AG08395 (cell line): ENCODE measurements at places on chromosomes 4 and X.

DNA sequence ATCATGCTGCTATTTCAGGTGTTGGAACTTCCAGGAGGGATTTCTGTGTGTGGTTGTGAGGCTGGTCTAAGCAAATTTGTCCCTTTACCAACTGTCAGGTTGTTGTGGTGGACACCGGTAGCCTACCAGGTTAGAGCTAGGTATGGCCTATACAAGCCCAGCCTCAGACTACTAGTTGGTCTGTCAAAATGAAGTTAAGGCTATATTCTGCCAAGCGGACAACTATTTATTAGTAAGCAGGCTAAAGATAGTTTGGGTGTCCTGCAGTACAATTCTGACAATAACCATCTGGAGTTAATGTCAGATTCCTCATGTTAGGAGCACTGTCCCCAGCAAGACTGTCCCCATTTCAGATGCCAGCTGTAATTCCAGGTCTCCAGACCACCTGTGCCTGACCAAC is 13.9 kb upstream of the ENPP6 start:
- no peak for DNase-seq

DNA sequence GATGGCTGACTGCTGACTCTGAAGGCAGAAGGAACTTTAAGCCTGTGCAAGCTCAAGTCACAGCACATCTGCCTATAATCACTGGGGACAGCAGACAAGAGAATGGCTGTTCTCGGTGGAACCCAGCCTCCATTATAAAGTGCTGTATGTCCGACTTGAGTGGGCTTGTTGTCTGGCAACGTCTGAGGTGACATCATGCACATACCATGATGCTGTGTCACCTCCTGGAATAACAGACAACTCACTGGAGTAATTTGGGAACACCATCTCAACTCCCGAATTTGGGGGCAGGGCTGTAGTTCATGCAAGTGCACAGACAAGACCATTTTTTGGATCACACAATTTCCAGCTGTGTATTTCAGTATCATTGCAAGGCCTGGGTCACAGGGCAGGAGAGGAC is 59.8 kb upstream of the GPM6B start:
- peak; percentile 33 for DNase-seq

GRCh38 chr4:166482758-166483157 is 609.7 kb downstream of the TLL1 start:
- DNase-seq: no peak

DNA sequence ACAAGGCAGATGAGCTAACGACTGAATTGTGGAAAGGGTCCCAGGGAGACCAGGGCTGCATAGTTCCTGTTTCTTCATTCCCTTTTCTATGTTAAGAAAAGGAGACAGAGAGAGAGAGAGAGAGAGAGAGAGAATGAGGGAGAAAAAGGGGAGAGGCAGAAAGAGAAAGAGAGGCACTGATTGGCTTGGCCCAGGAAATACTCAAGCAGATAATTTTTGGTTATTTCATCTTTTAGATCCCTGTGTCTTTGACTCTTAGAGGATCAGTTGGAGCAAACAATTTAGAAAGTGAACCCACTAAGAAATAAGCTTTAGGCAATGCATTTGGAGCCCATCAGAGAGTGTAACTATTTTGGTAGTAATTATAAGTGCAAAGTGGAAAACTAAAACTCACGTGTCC is 103.4 kb downstream of the CEP44 start:
- no peak for DNase-seq

DNA sequence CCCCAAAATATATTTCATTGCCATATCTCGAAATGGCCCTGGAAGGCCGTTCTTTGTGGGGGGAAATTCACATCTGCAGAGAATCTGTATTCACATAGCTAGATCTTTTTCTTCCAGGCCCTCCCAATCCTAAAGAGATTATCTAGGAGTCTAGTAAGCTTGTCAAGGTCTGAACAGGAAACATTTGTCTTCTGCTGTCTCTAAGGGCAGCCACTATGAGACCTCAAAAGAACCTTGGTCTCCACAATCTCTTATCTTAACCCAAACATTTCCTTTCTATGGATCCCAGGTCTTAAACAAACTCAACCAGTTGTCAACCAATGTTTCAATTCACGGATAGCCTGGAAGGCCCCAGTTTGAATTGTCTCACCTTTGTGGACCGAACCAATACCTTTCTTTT is 45.0 kb downstream of the CRLF2 start:
- DNase-seq: no peak

- DNase-seq: no peak
Measured at GRCh38 chr4:14379183-14379582, 623.1 kb upstream of the CPEB2 start.

DNA sequence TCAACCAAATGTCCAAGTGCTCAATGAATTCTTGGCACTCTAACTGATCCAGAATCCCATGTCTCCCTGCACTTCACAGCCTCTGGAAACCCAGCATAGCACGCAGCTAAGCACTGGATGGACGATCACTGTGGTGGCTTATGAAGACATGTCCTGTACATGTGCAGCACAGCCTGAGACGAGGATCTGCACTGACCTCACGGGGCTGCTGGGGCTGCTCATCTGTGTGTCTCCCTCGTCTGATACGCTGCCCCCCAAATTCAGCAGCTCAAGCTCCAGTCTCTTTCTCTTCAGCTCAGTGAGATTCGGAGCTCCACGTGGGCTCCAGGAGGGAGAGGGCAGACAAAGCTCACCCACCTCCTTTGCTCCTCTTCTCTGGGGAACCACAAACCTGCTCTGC is 126.9 kb downstream of the CPZ start:
- DNase-seq: no peak

GRCh38 chr4:122313006-122313646 is 65.7 kb upstream of the ADAD1 start:
- no peak for DNase-seq

- DNase-seq: no peak
Measured at GRCh38 chrX:148381603-148382002, 118.8 kb upstream of the AFF2 start.

DNA sequence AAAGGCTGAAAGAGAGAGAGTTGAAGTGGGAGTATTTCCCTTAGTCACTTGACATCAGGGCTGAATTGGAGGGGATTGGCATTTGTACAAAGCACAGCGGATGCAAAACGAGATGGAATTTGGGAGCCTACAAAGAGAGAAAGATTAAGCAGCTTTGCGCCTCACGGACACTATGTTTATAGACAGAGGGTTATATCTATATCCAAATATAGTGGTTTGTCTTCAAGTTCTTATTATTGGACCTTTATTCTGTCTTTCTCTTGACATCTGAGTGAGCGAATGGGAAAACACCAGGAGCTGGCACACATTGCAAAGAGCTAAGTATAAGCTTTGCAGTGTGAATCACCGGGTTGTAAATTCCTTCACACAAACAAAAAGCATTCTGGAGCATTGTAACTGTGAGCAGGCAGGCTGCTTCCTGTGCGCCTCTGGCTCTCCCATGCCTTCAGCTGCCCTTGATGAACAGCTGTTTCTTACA is 500.2 kb downstream of the STIM2 start:
- DNase-seq: peak; percentile 54

GRCh38 chr4:6888506-6889071 is 21.0 kb upstream of the TBC1D14 start:
- no peak for DNase-seq

DNA sequence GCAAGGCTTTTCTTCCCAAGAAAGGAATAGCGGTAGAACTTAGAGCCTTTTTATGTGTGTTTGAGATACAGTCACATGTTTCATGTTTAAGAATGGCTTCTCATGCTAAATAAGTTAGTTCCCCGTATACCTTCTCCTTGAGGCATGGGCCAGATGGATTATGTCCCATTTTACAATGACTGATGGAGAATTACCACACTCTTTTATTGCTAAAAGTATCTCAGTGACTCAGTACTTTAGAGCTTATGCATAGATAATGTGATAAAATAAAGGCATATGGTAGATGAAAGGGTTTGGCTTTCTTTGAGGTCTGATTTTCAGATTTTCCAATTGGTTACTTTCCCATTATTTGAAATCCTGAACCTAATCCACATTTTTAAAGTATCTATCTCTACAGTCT is 121.8 kb upstream of the BMPR1B start:
- DNase-seq: no peak

GRCh38 chr4:13891544-13891939 is 264.0 kb upstream of the BOD1L1 start:
- DNase-seq: peak; percentile 10

- peak; percentile 38 for DNase-seq
Measured at GRCh38 chr4:7770224-7771050, 169.2 kb downstream of the AFAP1 start.

DNA sequence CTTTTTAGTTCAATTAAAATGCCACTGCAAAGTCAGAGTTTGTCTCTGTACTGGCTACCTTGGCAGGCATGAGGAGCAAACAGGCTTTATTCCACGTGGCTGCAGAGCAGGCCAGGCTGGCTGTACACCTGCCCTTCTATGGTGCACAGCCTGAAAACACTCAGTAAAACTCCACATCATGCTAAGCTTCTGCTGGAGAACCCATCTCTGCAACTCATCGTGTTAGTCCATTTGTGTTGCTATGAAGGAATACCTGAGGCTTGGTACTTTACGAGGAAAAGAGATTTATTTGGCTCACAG is 214.4 kb downstream of the SCFD2 start:
- DNase-seq: no peak

DNA sequence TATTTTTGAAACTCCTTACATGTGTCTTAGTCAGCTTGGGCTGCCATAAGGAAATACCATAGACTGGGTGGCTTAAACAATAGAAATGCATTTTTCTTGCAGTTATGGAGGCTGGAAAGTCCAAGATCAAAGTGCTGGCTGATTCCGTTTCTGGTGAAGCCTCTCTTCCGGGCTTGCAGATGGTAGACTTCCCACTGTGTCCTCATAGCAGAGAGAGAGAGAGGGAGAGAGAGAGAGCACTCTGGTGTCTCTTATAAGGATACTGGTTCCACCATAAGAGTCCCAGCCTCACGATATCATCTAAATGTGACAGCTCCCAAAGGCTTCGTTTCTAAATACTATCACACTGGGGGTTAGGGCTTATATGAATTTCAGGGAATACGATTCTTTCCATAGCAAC is 39.7 kb downstream of the ENPEP start:
- DNase-seq: no peak

- no peak for DNase-seq
Measured at GRCh38 chr4:68176500-68176899, 46.8 kb upstream of the TMPRSS11F start.

GRCh38 chr4:23423540-23423939 is 466.3 kb downstream of the PPARGC1A start:
- DNase-seq: no peak

GRCh38 chrX:151722241-151722846 is 6.5 kb downstream of the FATE1 start:
- peak; percentile 47 for DNase-seq

DNA sequence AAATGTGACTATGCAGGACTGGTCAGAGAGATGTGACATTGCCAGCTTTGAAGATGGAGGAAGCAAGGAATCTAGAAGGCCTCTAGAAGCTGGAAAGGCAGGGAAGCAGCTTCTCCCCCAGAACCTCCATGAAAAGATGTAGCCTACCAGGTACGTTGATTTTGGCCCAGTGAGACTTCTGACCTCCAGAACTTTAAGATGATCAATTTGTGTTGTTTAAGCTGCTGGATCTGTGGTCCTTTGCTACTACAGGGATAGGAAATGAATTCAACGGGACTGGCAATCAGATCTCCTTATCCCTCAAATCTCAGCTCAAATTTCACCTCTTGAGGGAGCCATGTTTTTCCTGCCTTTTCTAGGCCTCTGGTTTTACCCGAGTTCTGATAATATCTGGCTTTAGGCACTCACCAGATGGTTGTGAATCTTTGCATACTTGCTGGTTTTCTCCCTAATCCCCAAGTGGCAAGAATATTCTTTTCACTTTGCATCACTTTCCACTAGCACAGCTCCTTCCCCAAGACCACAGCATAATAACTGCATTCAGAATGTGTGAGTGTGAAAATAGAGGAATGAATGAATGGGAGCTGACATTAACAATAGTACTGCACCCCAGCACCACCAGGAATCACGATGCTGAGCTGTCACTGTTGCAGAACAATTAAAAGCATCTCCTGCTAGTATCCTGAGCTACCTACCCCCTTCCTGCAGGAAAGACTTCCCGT is 25.5 kb upstream of the TMSB4X start:
- DNase-seq: peak; percentile 46

DNA sequence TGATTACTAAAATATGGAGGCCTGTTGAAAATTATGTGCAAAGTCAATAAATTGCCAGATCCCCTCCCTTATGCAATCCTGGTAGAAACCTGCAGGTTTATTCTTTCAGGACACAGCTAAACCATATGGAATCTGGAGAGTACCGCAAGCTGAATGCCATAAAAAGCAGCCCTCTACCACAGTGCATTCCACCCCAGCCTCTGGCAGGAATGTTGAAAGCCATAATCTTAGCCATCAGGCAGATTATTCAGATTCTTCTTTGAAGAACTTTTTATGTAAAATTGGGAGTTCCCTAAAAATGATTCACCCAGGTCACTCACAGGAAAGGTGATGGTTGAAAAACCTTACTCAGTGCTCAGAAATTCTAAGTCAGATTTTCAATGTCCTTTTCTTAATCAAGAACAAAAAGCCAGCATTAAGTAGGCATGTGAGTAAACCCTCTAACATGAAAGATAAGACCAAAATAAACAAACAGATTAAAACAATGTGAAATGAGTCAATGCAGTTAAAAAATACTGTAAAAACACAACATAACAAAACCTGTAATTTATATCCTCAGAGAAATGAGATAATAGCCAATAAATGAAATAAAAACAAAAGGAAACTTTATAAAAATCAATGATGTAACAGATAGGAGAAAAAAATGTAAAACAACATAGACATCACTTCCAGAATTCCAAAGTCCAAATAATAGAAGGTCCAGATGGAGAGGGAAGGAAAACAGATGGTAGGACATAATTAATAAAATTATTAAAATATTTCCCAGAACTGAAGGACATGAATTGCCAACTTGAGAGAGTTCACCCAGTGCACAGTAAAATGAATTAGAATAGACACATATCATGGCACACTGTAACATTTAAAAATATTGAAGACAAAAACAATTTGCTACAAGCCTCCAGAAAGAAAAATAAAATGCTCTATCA is 226.9 kb downstream of the FSTL5 start:
- DNase-seq: peak; percentile 67

GRCh38 chr4:66097218-66097617 is 426.9 kb upstream of the EPHA5 start:
- no peak for DNase-seq

- DNase-seq: no peak
Measured at GRCh38 chr4:141783770-141784169, 147.4 kb downstream of the IL15 start.

GRCh38 chr4:90542216-90542615 is 415.0 kb downstream of the CCSER1 start:
- no peak for DNase-seq

DNA sequence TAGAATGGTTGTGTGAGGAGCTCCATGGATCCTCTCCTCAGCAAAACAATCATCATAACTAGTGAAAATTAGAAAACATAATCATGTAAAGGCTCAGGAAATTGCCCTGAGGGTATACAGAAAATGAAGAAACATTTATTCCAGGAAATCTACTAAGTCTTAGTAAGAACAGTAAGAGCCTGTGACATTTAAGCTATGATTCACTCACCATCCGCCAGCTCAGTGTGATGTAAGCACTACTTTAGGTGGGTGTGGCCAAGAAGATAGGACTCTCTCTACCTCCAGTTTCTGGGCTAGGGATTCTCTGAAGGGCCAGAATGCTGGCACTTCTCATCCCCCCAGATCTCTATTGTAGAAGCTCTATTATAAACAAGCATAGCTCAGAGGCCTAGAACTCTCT is 147.5 kb downstream of the DLG3 start:
- peak; percentile 50 for DNase-seq
